LoVo (cell line): ENCODE measurements at places on chromosomes 3 and 15.

GRCh38 chr15:38040615-38041014 is 106.2 kb downstream of the TMCO5A start:
- no peak for DNase-seq

DNA sequence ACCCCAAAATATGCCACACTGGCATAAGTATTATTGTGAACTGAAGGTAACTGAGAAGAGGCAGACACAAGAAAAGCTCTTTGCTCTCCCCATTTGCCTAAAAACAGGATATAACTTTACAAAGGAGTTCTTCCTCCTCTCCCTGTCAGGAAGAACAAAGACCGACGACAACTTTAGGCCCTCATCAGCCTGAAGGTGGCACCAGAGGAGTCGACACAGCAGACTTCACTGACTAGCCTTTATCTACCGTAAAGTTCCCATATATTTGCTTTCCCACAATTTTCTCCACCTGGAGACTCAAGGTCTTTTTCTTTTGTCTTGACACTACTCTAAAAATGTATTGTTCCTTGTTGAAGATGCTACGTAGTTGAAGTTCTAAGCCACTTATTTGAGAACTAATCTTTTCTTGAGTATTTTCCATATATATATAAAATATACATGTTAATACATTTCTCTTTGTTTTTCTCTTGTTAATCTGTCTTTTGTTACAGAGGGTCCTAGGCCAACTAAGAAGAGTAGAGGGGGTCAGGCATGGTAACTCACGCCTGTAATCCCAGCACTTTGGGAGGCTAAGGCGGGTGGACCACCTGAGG is 16.2 kb upstream of the XIRP1 start:
- DNase-seq = peak; percentile 47

- peak; percentile 56 for DNase-seq
Observed at GRCh38 chr3:196837819-196838420, 29.8 kb upstream of the SENP5 start.

- peak; percentile 73 for DNase-seq
Observed at GRCh38 chr15:71278989-71279756, 163.9 kb downstream of the THSD4 start.

DNA sequence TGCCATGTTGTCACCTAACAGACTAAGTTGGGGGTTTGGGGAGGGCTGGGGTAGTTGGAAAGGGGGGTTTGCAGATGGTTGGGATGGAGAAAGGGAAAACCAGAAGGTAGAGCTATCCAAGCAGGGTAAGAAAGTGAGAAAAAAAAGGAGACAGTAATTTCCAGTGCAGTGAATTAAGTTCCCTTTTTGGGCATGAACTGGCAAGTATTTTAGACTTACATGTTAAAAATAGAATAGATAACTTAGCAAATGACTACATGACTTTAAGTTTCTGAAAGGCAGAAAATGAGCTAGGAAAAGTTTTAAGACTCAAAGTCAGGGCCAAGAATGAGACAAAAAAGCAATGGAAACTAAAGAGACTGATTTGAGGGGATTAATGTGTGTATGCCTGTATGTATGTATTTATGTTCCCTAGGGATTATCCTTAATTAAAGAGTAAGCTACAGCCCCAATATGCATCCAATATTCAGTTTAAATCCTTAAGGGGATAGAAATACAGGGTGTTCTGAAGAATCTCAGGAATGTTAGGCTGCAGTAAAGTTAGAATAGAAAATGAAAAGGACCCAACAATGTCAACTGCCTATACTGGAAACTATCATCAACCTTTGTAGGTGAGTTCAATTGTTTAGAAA is 285.2 kb upstream of the MME start:
- no peak for DNase-seq

GRCh38 chr15:74869726-74870407 is 3.3 kb downstream of the SCAMP2 start:
- no peak for DNase-seq
